ENCODE measurements at places on chromosomes 7 and 10.

GRCh38 chr10:71278691-71279588 lies 40.1 kb upstream of the SLC29A3 start:
- no peak for DNase-seq

- no peak for DNase-seq
Measured at GRCh38 chr10:97689559-97690020, 2.5 kb upstream of the AVPI1 start.

- DNase-seq: peak; percentile 38
Measured at GRCh38 chr7:140475747-140476333, 3.5 kb downstream of the MKRN1 start.

- DNase-seq: no peak
Measured at GRCh38 chr10:120022357-120022756, 129.8 kb downstream of the SEC23IP start.

DNA sequence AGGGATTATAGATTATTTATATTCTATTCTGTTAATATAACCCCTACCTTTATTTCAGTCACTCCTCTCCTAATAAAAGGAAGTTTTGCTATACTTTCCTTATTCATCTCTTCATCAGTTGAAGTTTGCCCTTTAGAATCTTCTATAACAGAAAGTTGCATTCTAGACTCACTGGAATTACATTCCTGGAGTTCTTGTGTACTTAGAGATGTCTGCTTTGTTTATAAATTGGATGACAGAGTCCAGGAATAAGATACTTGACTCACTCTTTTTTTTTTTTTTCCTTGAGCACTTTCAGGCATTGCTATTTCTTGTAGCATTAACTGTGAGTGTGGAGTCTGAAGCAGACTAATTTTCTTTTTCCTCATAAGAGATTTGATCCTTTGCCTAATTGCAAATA lies 640.8 kb downstream of the XPNPEP1 start:
- DNase-seq: no peak

GRCh38 chr10:18293536-18294510 lies 153.6 kb downstream of the CACNB2 start:
- no peak for DNase-seq

GRCh38 chr7:80635533-80635932 lies 2.9 kb upstream of the CD36 start:
- DNase-seq: no peak

DNA sequence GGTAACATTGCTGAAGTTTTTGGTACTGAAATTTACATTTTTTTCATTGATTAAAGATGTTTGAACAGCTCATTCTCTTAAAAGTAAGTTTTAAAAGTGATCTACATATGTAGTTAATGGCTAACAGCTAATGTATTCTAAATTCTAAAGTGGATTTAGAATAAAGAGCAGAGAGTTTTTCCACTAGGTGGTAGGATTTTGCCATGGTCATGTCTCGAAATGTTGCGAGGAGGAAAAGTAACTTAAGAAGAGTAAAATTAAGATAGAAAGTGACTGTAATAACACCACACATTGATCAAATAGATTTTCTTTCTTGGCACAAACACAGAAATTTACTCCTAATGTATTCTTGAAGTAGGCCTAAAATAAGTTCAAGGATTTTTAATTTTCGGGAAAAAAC lies 19.8 kb downstream of the LSMEM1 start:
- DNase-seq: no peak

GRCh38 chr10:104639590-104640338 lies 1.3 kb upstream of the SORCS3 start:
- no peak for DNase-seq

- no peak for DNase-seq
Measured at GRCh38 chr10:131772441-131772840, 128.4 kb upstream of the PPP2R2D start.

DNA sequence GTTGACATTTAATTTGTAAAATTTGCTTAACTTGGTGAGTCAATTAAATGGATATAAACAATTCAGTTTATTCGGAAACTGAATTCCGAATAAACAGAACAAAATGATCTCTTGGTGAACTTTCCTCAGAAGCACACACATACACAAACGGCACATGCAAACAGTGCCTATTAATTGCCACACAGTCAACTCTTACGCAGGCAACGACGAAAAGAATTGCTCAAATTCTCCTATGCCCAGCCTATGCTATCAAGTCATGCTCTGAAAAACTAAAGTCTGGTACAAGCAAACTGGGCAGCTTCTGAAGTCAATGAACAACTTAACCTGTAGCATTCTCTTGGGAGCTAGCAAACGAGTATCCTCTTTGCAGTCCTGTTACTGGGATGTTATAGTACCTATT lies 38.8 kb upstream of the ASL start:
- DNase-seq: no peak

DNA sequence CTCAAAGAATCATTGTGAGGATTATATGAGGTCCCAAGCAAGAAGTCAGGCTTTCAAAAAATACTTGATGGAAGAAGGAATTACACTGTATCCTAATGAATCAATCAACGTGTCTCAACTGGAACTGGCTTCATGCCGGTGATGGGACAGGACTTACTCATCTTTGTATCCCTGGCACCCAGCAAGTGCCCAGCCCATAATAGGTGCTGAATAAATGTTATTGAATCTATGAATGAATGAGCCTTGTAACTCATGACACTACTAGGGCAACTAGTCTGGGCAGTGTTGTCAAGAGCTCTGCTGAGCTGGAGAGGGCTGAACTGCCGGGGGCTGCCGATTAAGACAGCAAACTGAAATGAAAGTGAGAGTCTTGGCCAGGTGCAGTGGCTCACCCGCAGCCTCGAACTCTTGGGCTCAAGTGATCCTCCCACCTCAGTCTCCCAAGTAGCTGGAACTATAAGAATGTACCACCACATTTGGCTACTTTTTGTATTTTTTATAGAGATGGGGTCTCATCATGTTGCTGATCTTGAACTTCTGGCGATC lies 87.2 kb upstream of the KIF5B start:
- DNase-seq: no peak

DNA sequence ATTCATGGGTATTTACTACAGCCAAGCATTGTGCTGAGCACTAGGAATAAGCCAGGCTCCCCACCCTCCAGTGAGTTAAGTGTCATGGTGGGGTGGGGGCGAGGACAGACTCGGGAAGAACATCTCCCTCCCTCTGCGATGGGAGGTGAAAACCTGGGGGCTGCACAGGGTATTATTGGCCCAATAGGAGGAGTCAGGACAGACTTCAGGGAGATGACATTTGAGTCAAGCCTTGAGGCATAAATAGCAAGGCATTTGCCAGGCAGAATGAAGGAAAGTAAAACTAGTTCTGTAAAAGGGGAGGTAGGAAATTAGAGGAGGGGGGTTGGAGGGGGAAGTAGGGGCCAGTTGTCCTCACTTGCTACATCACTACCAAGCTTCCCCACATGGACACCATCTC lies 18.9 kb downstream of the NKX2-3 start:
- DNase-seq: no peak

DNA sequence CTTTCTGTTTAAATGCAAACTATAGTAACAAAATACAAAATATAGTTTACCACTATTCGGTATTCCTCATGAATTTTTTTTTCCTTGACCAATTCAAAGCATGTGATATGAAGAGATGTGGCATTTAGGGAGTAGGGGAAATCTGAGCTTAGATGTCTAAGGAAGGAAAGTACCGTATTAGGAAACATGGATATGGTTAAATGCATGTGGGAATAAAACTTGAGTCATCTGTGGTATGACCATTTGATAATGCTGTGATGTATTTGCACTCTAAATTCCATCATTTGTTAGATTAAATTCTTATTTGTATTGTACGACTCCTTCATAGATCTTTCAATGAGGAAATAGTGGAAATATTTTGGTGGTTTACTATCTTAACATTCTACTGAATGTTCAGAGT lies 19.7 kb downstream of the AHR start:
- no peak for DNase-seq

DNA sequence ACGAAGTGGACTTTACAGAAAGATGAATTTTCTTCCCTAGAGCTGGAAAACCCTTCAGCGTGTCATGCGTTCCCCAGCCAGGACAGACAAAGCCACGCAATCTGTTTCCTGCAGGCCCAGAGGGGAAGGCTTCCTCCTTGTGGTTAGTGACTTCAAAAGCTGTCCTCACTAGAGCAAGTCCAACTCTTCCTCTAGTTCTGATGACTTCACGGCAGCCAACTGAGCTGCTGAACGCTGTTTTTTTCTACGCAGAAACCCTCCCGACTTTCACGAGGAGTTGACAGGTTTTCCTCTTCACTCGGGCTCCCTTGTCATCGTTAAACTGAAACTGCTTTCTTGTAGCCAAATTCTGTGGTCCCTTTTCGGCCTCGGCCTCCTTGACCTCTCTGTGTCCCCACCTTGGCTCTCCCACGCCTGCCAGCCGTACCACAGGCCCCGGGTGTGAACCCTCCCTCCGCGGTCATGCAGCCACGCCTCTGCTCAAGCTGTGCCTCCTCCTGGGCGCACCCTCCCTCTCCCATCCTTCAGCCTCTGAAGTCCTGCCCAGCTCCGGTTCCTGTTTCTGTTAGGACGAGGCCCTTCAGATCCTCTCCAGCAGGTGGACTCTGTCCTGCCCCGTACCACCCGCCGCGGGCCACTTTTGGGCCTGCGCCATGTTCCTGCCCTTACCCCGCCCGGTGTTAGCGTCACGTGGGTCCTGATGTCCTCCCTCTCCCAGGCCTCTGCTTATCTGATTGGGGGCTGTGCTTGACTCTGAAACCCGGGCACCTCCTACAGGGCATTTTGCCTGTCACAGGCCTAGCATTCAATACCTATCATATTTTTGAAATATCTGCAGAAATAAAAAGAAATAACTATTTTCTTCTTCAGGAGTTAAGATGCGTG lies 39.3 kb downstream of the CUX1 start:
- DNase-seq: peak; percentile 73

DNA sequence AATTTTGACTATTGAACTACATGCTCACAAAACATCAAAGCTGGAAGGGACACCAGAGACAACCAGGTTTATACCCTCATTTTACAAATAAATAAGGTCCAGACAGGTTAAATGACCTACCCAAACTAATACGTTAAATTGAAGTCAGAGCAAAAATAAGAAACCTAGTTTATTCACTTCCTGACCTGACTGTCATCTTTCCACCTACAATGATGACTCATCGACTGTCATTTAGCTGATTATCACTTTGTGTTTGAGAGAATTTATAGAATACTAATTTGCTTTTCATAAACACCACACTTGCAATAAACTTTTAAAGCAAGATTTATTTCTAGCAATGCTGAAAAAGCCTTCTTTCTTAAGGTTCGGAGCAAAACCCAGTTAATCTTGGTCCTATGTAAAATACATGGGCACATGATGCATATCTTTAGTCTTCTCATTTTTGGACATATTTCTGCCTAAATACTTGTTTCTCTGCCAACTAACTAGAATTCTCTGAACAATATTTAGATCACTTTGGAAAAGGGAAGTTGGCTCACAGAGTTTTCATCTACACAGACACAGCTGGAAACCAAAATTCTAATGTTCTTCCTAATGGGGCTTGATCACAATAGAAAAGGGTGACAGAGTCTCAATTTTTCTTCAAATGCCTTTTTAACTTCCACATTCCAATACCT lies 16.7 kb upstream of the LRRN3 start:
- no peak for DNase-seq

GRCh38 chr10:99775850-99776249 lies 6.6 kb upstream of the ABCC2 start:
- DNase-seq: no peak

DNA sequence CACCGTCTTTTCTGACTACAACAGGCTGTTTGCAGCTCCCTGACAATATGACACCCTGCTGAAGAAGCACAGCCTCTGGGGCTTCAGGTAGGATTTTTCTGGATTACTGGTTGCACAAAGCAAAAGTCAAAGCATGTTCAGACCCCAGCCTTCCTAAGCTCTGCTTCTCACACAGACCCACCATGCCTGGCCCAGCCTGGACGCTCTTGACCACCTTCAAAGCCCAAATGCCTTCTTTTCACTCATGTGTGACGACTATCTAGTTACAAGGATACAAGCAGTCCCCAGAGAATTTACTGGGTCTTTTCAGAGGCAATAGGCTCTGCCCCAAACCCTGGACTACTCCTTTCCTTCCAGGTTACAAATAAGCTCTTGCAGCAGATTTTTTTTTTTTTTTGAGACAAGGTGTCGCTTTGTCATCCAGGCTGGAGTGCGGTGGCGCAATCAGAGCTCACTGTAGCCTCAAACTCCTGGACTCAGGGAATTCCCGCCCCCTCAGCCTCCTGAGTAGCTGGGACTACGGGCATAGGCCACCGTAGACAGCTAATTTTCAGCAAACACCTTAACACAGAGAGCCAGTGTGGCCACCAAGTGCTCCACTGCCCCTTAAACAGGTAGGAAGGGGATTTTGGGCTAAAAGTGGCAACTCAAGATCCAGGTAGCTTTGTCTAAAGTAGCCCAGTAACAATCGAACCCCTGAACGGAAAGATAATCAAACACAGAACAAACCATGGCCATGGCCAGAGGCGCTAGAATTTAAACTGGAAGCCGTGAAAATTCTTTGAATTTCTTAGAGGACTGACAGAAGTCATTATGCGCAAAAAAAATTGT lies 16.2 kb downstream of the SVIL start:
- peak; percentile 35 for DNase-seq

GRCh38 chr10:22704942-22705341 lies 9.4 kb downstream of the PIP4K2A start:
- no peak for DNase-seq

GRCh38 chr10:47450442-47450841 lies 33.5 kb downstream of the ANXA8 start:
- DNase-seq: no peak

DNA sequence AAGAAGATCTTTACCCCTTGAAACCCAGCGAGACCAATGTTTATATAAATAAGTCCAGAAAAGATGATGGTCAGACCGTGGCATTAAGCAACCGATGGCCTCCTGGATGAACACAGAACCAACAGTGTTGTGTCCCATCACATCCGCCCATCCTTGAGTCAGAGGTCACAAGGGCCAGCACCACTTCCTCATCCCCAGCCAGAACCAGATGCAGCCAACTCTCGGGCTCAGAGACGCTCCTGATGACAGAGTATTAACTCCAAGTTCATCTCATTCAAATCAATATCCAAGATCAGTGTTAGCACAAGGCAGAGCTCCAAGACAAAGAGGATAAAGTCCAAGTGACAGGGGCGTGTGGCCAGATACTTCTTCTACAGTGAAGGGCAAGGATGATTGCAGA lies 63.5 kb downstream of the FAM53B start:
- no peak for DNase-seq

- DNase-seq: no peak
Measured at GRCh38 chr10:123655751-123656150, 10.4 kb upstream of the GPR26 start.
